ENCODE measurements at places on chromosomes 6 and 20. TPM values are rescaled to one million over a fixed set of nuclear protein-coding genes. Genes with fewer than 3 reads are reported as not detected.

ORC3 gene
- total RNA-seq: 56.3 TPM

BPIFB2 gene
- total RNA-seq: 0.11 TPM

MMP24 gene
- 24.2 TPM for total RNA-seq

FLRT3 gene
- 53.7 TPM for total RNA-seq

DNA sequence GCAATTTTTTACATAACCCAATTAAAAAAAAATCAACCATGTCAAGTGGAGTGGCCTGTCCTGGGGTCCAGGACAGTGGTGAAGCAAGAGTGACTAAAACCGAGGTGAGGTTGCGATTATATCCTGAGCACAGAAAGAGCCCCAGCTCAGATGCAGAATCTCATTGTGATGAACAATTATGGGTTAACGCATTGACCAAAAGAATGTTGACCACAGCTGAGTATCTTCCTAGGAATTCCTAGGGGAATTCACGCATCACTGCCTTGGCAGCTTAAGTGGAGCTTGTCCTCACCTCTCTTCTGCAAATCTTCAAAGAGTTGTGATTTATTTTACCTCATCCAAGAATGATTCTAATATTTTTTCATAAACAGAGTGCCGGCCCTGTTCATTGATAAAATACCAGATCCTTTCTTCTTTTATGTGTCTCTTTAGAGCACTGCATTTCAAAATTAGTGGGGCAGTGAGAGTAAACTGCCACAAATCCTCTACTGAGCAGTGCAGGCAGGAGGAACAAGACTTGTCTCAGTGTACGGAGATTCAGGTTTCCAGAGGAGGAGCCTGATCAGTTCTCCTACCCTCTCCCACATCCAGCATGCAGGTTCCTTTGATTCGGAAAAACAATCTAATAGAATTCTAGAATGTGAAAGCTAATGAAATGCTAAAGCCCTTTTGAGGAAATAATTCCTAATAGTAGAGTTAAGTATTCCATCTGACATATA is 60.1 kb upstream of the ZNF184 start:
- no peak for DNase-seq

GRCh38 chr20:14522595-14522994 is 185.2 kb upstream of the FLRT3 start:
- no peak for DNase-seq

DNA sequence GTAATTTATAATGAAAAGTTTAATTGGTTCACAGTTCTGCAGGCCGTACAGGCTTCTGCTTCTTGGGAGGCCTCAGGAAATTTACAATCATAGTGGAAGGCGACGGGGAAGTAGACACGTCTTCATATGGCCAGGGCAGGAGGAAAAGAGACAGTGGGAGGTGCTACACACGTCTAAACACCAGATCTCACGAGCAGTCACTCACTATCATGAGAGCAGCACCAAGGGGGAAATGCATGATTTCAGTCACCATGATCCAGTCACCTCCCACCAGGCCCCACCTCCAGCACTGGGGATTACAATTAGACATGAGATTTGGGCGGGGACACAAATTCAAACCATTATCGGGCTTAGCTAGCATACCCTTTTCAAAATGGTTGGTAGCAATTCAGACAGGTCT is 41.2 kb downstream of the EIF2S2 start:
- DNase-seq: no peak

GRCh38 chr6:148441454-148441911 is 98.8 kb downstream of the SASH1 start:
- DNase-seq: no peak

DNA sequence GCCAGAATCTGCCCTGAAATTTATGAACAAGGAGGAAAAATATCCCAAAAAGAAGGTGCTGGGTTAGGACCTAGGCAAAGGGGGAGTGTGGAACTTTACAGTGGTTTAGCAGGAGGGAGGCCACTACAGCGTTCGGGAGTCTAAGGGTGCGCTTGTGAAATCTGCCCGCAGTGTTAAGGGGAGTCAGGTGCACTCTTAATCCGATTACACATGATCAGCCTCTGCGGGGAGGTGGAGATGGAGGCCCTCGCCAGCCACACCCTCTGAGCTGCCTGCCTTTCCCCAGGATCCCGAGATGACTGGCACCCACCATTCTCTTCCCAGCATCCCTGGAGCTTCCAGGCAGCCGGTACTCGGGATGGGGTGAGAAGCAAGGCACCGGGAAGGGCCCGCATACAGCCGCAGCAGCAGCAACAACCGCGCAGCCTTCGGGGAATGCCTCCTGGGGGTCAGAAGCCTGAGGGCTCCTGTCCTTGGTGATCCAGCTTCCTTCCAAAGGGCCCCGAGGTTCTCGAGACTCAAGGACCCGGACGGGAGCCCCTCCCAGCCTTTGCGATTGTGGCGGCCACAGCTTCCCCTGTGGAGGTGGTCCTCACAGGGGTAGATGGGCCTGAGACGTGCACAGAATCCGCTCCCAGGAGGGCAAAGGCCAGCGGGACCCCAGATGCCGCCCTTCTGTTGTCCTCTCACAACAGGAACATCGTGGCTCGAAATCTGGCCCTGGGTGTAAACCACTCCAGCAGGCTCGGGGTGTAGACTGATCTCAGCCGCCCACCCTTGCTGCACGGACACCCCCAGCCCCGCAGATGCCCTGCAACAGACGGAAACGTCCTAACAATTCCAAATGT is 57.3 kb upstream of the CST7 start:
- no peak for DNase-seq

DNA sequence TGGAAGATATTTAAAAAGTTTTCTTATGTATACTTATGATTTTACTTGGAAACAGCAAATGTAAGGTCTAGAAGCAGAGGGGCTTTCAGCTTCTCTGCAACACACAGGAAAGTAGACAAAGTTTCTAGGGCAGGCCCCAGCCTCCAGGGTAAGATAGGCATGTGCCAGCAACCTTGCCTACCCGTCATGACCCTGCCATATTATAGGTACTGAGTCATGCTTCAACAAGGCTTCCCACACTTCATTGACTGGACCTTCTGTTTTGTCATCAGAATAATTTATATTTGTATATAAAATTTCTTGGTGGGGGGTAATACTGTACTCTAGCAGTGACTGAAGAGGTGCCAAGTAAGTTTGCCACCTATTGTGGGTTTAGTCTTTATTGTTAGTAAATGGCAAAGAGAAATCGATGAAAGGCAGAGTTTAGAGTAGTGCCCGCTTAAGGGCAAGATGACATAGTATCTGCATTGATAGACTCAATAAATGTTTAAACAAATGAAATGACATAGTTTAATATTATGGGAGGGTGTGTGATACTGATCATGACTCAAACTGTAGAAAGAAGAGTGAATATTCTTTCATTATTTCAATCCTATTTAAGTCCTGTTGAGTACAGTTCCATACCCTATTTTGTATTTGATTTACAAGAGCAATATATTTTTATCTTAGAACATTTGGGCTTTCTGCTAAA is 95.6 kb downstream of the JARID2 start:
- DNase-seq: no peak

GRCh38 chr6:157215717-157216116 is 107.6 kb downstream of the TMEM242 start:
- DNase-seq: no peak

GRCh38 chr20:50523552-50524167 is 13.5 kb downstream of the PTPN1 start:
- no peak for DNase-seq

DNA sequence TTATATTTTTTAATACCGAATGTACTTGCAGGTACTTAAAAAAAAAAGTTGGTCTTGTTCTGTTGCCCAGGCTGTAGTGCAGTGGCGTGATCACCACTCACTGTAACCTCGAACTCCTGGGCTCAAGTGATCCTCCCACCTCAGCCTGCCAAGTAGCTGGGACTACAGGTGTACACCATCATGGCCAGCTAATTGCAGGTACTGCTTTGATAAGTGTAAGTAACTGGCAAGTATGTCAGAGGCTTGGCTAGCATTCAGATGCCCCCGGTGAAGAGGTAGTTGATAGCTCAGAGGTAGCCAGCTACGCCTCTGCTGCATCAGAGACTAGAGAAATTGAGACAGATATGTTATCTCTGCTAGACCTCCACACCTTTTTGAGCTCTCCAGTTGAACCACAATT is 40.5 kb downstream of the BTBD9 start:
- DNase-seq: no peak

- no peak for DNase-seq
Measured at GRCh38 chr6:42212442-42212841, 5.2 kb downstream of the MRPS10 start.

All from spinal cord (tissue), 10 donors.